ENCODE measurements at places on chromosomes 2 and 18. TPM values are rescaled to one million over a fixed set of nuclear protein-coding genes. Genes with fewer than 3 reads are reported as not detected.

PSMA8 gene
- total RNA-seq, result not detected

- DNase-seq, result no peak
These were observed 26.6 kb downstream of the BIN1 start for GRCh38 chr2:127080226-127080937.

DNA sequence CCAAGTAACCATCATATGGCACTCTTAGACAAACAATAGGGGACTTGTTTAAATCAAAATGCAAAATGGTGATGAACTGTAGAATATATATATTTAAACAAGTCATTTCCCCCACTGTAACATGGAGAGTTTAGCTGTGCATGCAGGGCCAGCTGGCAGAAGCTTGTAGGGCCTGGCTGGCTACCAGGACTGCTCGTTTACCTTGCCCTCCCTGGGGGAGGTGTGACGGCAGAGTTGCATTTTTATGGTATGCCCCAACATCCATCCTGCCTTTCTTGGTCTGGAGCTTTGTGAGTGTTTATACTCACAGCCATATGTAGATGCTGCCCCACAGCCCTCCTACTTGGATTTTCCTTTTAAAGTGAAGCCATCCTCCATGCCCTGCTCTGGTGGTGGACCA, 101.7 kb upstream of the ZFP36L2 start:
- no peak for DNase-seq

GKN1 gene
- not detected for total RNA-seq

POTEJ gene
- 0.52 TPM for total RNA-seq

All from body of pancreas (tissue), 4 donors.